ENCODE measurements at places on chromosomes 5 and 9.

GRCh38 chr5:37839407-37840052 lies at the start of gene GDNF:
Gene GDNF (minus strand): TSS chr5:37840041. CDS start chr5:37834796, 5,245 bp downstream.
- peak within 1 kb of the TSS; percentile 39 for H3K4me3 ChIP-seq
- no peaks in the 10 kb centered on the region for H3K27me3 ChIP-seq
- H3K4me1 ChIP-seq, result peaks cover 1% of the 10 kb centered on the region
- H3K27ac ChIP-seq, result peak within 1 kb of the TSS; percentile 74

- no peak for DNase-seq
- no peak overlapping the region for H3K4me3 ChIP-seq
- H3K27ac ChIP-seq, result no peak overlapping the region
- no peaks in the 10 kb centered on the region for H3K36me3 ChIP-seq
- no peaks in the 10 kb centered on the region for H3K27me3 ChIP-seq
- H3K4me1 ChIP-seq, result no peaks in the 10 kb centered on the region
These were observed 161.5 kb upstream of the SLC28A3 start for GRCh38 chr9:84502066-84502465.

- H3K27ac ChIP-seq, result peak overlapping the region; percentile 55
- DNase-seq, result peak; percentile 84
- H3K4me1 ChIP-seq, result peaks cover 15% of the 10 kb centered on the region
- H3K36me3 ChIP-seq, result no peaks in the 10 kb centered on the region
- H3K27me3 ChIP-seq, result no peaks in the 10 kb centered on the region
- no peak overlapping the region for H3K4me3 ChIP-seq
These were observed 157.0 kb downstream of the RGS3 start for GRCh38 chr9:113620377-113621161.

DNA sequence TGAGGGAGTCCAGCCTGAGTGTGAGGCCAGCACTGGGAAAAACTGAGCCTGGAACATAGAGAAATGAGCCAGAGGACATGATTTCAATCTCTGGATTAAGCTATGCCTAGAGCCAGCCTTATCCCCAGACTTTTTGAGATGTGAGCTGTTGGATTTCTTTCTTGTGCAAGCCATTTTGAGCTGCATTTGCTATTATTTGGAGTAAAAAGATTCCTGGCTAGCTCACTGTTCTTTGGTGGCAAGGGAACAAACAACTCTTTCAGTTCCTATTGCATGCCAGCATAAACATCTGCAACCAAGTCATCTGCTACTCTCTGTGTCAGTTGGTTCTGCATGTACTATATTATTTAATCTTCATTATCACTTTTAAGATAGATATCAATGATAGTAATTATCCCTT lies 70.1 kb upstream of the MAN2A1 start:
- no peak overlapping the region for H3K4me3 ChIP-seq
- no peaks in the 10 kb centered on the region for H3K4me1 ChIP-seq
- no peak overlapping the region for H3K27ac ChIP-seq
- H3K27me3 ChIP-seq, result no peaks in the 10 kb centered on the region
- H3K36me3 ChIP-seq, result no peaks in the 10 kb centered on the region
- no peak for DNase-seq

DNA sequence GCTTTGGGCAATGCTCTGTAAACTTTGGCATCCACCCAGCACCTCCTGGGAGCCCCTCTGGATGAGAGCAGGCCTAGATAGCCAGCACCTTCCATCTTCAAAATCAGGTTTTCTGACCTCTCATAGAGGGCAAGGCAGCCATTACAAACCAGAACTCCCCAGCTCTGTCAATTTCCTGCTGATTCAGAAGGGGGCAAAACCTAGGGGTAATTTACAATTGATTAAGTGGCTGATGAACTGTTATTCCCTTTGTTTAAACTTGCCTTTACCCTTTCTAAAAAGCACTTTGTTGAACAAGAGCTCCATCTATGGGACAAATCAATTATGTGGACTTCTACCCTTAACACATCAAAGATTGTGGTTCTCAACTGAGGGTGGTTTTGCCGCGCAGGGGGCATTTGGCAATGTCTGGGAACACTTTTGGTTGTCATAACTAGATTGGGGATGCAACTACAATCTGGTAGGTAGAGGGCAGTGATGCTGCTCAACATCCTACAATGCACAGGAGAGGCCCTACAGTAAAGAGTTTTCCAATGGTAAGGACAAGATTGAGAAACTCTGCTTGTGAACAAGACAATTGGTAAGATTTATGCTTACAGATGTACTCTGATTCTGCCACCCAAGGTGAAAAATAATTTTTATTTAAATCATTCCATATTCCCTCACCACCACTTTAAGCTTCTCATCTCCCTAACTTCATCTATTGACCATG lies 184.1 kb downstream of the MARCHF11 start:
- no peaks in the 10 kb centered on the region for H3K36me3 ChIP-seq
- no peak overlapping the region for H3K4me3 ChIP-seq
- H3K4me1 ChIP-seq, result no peaks in the 10 kb centered on the region
- no peak for DNase-seq
- no peak overlapping the region for H3K27ac ChIP-seq
- H3K27me3 ChIP-seq, result no peaks in the 10 kb centered on the region

- no peaks in the 10 kb centered on the region for H3K36me3 ChIP-seq
- H3K27me3 ChIP-seq, result no peaks in the 10 kb centered on the region
- no peak overlapping the region for H3K27ac ChIP-seq
- no peak for DNase-seq
These were observed 62.6 kb upstream of the HAND1 start for GRCh38 chr5:154540600-154540999.

DNA sequence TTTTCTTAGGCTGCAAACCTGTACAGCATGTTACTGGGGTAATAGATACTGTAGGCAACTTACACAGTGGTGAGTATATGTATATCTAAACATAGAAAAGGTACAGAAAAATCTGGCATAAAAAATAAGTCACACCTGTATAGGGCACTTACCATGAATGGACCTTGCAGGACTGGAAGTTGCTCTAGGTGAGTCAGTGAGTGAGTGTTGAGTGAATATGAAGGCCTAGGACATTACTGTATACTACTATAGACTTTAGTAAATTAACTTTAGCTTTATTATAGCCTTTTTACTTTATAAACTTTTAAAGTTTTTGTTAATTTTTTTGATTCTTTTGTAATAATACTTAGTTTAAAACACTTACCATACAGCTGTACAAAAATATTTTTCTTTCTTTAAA lies 51.3 kb downstream of the DENND4C start:
- H3K27ac ChIP-seq, result no peak overlapping the region
- H3K4me3 ChIP-seq, result no peak overlapping the region
- DNase-seq, result no peak
- H3K36me3 ChIP-seq, result no peaks in the 10 kb centered on the region

- H3K27ac ChIP-seq, result peak overlapping the region; percentile 71
- no peaks in the 10 kb centered on the region for H3K27me3 ChIP-seq
- no peak overlapping the region for H3K4me3 ChIP-seq
- peak; percentile 78 for DNase-seq
These were observed 1.4 kb downstream of the IL11RA start for GRCh38 chr9:34653151-34654072.

- H3K36me3 ChIP-seq, result no peaks in the 10 kb centered on the region
- no peak overlapping the region for H3K4me3 ChIP-seq
- H3K27me3 ChIP-seq, result no peaks in the 10 kb centered on the region
- no peak overlapping the region for H3K27ac ChIP-seq
- H3K4me1 ChIP-seq, result no peaks in the 10 kb centered on the region
These were observed 991.5 kb upstream of the TYRP1 start for GRCh38 chr9:11701706-11702105.

GRCh38 chr9:80094176-80094771 lies 522.5 kb downstream of the TLE4 start:
- no peak for DNase-seq

- H3K4me3 ChIP-seq, result no peak overlapping the region
- no peak overlapping the region for H3K27ac ChIP-seq
- H3K36me3 ChIP-seq, result no peaks in the 10 kb centered on the region
- peaks cover 3% of the 10 kb centered on the region for H3K4me1 ChIP-seq
These were observed 238.1 kb downstream of the ELAVL2 start for GRCh38 chr9:23587903-23588302.

- no peaks in the 10 kb centered on the region for H3K4me1 ChIP-seq
- no peak overlapping the region for H3K4me3 ChIP-seq
- H3K27me3 ChIP-seq, result no peaks in the 10 kb centered on the region
- DNase-seq, result no peak
- no peaks in the 10 kb centered on the region for H3K36me3 ChIP-seq
These were observed 24.4 kb downstream of the LMNB1 start for GRCh38 chr5:126801174-126801991.

Data from ovary (tissue), 10 donors.